ENCODE measurements at places on chromosomes 5 and 9. TPM values are rescaled to one million over a fixed set of nuclear protein-coding genes. Genes with fewer than 3 reads are reported as not detected.
A peak's percentile ranks its signal among the peaks of the same experiment; 100 is the strongest.

The GLRA1 gene
- total RNA-seq, result not detected

- peak; percentile 30 for DNase-seq
Observed at GRCh38 chr9:134730011-134730760, 88.6 kb downstream of the COL5A1 start.

The PCDHGA4 gene
- not detected for total RNA-seq

The ZNF658 gene
- total RNA-seq, result not detected

- no peak for DNase-seq
Observed at GRCh38 chr5:132103969-132104391, 30.4 kb downstream of the CSF2 start.

DNA sequence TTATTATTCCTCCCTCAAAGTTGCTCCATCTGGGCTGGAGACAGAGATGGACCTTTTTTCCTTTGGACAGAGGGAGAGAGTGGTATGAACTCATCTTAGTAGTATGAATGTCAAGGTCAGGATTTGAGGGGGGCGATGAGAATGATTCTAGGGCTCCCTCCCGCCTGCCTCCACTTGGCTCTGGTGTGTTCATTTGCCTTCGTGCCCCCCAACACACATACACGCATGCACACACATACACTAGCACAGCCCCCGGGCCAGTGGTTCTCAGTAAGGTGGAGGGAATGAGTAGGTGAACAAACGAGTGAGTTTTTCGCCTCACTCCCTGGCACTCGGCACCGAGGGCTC is 44.5 kb downstream of the ERGIC1 start:
- no peak for DNase-seq

- DNase-seq, result no peak
Observed at GRCh38 chr5:170974461-170974860, 112.6 kb downstream of the RANBP17 start.

The ADGRD2 gene
- not detected for total RNA-seq

The BAAT gene
- total RNA-seq, result not detected

DNA sequence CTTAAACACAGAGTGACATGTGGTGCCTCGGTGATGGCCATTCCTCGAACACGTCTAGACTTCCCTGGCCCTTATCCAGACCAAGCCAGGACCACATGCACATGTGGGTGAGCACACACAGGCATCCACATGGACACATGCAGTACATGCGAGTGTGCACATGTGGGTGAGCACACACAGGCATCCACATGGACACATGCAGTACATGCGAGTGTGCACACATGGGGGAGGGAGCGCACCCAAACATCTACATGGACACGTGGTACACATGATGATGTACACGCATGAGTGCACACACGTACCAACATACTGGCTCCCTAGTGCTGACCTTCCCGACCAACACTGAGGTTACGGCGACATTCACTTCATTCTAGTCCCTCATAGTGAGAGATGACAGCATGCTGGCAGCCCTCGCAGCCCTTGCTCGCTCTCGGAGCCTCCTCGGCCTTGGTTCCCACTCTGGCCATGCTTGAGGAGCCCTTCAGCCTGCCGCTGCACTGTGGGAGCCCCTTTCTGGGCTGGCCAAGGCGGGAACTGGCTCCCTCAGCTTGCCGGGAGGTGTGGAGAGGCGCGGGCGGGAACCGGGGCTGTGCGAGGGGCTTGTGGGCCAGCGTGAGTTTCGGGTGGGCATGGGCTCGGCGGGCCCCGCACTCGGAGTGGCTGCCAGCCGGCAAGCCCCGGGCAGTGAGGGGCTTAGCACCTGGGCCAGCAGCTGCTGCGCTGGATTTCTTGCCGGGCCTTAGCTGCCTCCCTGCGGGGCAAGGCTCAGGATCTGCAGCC is 186.8 kb downstream of the HSPA4 start:
- DNase-seq, result no peak

GRCh38 chr5:164361986-164362385 is 856.6 kb downstream of the MAT2B start:
- DNase-seq, result no peak

The CCDC192 gene
- not detected for total RNA-seq

- DNase-seq, result no peak
Observed at GRCh38 chr9:85610074-85610860, 131.5 kb downstream of the AGTPBP1 start.

DNA sequence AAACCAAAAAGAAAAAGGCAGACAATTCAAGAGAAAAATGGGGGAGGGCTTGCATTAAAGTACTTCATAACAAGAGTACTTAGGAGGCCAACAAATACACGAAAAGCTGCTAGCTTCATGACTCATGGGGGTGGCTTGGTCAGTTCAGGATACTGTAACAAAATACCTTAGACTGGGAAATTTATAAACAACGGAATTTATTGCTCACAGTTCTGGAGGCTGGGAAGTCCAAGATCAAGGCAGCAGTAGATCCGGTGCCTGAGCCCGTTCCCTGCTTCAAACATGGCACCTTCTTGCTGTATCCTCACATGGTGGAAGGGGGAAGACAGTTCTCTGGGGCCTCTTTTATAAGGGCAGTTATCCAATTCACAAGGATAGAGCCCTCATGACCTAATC is 111.4 kb downstream of the C9orf50 start:
- DNase-seq, result no peak

GRCh38 chr5:159031513-159031912 is 68.2 kb downstream of the EBF1 start:
- DNase-seq, result no peak

DNA sequence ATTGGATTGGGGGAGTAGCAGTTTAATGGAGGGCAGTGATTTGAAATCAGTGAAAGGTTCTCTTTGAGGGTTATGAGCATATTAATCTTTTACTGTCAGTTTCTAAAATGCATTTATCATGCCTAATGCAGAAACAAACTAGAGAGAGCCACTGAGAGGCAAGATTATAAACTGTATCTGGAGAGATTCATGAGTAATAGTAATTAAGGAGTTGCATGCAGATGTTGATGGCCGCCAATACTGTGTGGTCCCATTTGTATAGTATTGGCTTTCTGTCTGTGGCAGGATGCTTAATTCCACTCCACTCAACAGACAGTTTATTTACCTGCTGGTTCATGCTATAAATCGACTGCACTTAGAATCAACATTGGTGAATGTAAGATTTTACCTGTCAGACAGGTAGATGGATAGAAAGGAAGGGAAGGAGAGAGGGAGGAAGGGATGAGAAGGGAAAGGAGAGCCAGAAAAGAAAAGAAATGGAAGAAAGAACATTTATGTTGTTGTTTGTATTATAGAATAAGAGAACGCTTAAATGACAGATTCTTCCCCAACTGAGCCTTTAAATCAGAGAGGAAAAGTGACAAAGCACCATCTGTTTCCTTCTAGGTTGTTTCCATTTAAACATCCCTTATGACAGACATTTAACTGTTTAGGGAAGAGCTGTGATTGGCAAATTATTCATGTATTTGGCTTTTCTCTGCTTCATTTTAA is 146.5 kb downstream of the PAM start:
- DNase-seq, result no peak

- DNase-seq, result no peak
Observed at GRCh38 chr5:97193355-97193688, 10.3 kb upstream of the RIOK2 start.

The PHF24 gene
- not detected for total RNA-seq

GRCh38 chr5:164302533-164303235 is 797.3 kb downstream of the MAT2B start:
- DNase-seq, result no peak

DNA sequence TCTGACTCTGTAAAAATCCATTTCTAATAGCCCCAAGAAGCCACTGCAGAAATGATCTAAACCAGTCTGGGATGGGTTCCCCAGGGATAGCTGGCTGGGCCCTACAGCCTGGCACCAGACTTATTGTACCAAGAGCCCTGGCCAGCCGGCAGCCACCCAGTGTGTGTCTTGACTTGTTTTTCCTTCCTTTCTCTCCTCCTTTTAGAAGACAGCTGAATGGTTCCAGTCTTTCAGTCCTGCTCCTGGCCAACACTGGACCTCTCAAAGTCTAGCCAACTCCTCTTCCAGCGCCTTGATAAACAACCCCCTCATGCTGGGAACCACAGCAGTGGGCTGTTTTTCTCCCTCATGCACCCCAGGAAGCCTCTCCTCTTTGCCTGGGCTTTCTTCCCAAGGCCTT is 34.1 kb downstream of the ATOX1 start:
- no peak for DNase-seq

DNA sequence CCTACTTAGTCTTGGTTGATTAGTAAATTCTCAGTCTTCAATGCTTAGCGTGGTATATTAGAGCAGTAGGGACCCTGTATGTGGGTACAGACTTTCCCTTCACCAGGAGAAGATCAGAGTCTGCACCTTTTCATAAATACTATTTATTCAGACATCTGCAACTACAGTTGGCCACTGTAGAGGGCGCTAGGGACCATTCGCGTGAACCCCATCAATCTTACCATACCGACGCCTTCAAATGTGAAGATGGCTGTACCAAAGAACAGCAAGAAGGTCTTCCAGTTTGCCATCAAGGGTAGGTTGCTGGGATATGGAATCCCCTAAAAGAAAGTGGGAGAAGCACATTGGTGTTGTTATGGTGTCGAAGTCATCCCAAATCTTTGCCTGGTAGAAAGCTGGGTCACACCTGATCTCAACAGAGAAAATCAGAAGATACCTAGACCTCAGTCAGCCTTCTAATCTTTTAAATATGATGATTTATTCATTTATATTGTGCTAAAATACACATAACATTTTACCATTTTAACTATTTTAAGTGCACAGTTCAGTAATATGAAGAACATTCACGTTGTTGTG is 19.1 kb downstream of the SLC36A3 start:
- no peak for DNase-seq

GRCh38 chr9:84330246-84330645 is 10.3 kb downstream of the SLC28A3 start:
- no peak for DNase-seq

- no peak for DNase-seq
Observed at GRCh38 chr5:171801-172331, 19.4 kb upstream of the LRRC14B start.

DNA sequence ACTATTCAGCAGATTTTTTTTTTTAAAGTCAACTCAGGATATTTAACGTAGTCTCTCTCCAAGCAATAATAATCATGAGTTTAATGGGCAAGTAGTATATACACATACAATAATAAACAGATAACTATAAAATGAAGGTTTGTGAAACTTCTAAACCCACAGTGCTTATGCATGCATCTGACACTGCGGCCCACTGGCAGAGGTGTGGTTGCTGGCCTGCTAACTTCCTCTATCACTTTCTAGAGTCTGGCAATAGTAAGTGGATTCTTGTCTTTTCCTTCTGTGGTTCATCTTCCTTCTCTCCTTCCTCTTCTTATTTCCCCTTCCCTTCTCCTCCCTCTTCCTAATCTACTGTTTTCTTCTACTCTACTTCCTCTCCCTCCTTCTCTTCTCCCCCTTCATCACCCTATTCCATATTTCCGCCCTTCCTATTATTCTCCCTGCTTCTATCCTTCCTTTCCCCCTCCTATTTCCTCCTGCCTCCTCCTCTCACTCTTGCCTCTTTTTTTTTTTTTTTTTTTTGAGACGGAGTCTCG is 18.6 kb upstream of the AGXT2 start:
- no peak for DNase-seq

DNA sequence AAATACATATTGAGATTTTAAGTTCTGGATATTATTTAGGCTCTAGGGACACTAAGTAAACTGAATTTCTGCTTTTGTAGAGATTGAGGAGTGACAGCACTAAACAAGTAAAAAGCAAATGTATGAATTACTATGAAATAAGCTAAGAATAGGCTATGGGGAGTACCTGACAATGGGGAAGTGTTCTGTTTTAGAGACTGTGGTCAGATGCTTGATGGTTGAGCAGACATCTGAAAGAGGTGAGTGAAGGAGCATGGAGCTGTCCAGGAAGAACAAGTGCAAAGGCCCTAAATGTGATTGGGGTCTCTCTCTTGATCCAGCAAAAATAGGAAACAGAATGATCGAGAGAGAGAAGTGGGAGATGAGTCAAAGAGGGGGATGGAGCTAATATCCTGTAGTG is 111.7 kb downstream of the JAKMIP2 start:
- DNase-seq, result no peak

DNA sequence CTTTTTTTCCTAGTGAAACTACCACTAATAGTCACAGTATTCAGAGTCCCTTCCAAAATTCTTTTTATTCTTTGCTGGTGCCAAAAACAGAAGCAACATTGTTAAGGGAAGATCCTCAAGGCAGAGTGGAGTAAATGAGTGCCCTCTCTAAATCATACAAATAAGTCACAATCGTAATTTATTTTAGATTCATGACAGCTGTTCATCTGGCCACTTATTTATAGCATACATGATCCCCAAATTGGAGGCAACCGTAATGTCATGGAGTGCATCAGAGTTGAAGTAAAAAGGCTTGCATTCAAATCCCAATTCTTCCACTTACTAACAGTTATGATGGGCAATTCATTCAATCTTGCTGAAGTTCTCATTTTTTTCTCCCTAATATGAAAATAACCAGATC is 33.4 kb downstream of the POLK start:
- no peak for DNase-seq

Data from transverse colon (tissue), 4 donors.